ENCODE measurements at places on chromosomes 1 and 21.

- H3K36me3 ChIP-seq: no peaks in the 10 kb centered on the region
- no peak overlapping the region for H3K4me3 ChIP-seq
- no peak overlapping the region for H3K27ac ChIP-seq
- no peaks in the 10 kb centered on the region for H3K27me3 ChIP-seq
- peaks cover 4% of the 10 kb centered on the region for H3K4me1 ChIP-seq
Observed at GRCh38 chr21:28627691-28628090, 365.0 kb downstream of the LTN1 start.

GRCh38 chr1:228150120-228150460 lies 360 bp downstream of the GJC2 start:
- no peak overlapping the region for H3K4me3 ChIP-seq
- DNase-seq: no peak
- no peaks in the 10 kb centered on the region for H3K27me3 ChIP-seq
- H3K36me3 ChIP-seq: peaks cover 4% of the 10 kb centered on the region
- H3K27ac ChIP-seq: no peak overlapping the region
- peaks cover 7% of the 10 kb centered on the region for H3K4me1 ChIP-seq

DNA sequence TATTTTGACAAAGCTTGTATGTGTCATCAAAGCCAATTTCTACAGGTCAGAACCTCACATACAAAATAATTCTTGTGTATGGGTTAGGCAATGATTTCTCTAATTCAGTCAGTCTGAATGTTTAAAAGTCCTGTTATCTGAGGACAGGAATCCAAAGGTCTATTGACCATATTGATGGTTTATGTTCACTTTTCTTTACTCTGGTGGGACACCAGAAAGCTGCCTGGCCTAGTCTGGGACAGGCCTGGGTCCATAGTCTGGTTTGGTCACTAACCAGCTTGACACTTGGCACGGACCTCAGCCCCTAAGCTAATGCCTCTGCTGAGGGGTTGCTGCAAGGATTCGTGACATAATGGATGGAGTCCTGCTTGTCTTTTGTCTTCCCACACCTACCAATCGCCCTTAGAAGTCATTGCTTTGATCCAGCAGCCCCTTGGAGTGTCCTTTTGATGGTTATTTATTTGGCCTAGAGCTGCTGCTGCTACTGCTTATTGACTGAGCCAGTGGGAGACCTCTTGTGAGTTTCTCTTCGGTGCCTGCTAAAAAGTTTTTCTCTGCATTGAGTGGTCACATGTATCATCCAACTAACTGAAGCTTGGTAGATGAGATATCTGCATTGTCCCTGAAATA lies 15.7 kb downstream of the IFNAR2 start:
- H3K27ac ChIP-seq: peak overlapping the region; percentile 92
- peaks cover 83% of the 10 kb centered on the region for H3K36me3 ChIP-seq
- peak overlapping the region; percentile 76 for H3K4me3 ChIP-seq
- no peaks in the 10 kb centered on the region for H3K27me3 ChIP-seq

DNA sequence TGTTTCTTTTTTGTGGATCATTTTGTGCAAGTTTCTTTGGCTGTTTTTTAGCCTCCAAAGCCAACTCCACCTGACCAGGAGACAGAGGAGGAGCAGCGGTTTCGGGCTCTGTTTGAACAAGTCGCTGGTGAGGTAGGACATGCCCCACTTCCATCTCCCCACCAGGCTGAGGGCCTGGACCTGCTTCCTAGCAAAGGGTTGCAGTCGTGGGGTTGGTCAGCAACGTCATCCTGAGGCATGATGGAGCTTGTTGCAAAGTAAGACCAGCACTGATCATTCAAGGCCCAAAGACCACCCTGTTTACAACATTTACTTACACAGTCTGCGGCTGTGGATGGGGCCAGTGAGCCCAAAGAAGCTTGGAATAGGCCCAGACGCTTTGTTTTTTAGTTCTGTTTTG lies 40.3 kb downstream of the CAPN9 start:
- H3K4me3 ChIP-seq: no peak overlapping the region
- no peaks in the 10 kb centered on the region for H3K4me1 ChIP-seq
- DNase-seq: no peak
- no peak overlapping the region for H3K27ac ChIP-seq
- H3K27me3 ChIP-seq: peaks cover 3% of the 10 kb centered on the region

- H3K4me1 ChIP-seq: peaks cover 21% of the 10 kb centered on the region
- no peak overlapping the region for H3K4me3 ChIP-seq
- DNase-seq: no peak
- H3K27ac ChIP-seq: no peak overlapping the region
- peaks cover 10% of the 10 kb centered on the region for H3K27me3 ChIP-seq
- H3K36me3 ChIP-seq: no peaks in the 10 kb centered on the region
Observed at GRCh38 chr1:160866001-160866694, 3.5 kb upstream of the CD244 start.

DNA sequence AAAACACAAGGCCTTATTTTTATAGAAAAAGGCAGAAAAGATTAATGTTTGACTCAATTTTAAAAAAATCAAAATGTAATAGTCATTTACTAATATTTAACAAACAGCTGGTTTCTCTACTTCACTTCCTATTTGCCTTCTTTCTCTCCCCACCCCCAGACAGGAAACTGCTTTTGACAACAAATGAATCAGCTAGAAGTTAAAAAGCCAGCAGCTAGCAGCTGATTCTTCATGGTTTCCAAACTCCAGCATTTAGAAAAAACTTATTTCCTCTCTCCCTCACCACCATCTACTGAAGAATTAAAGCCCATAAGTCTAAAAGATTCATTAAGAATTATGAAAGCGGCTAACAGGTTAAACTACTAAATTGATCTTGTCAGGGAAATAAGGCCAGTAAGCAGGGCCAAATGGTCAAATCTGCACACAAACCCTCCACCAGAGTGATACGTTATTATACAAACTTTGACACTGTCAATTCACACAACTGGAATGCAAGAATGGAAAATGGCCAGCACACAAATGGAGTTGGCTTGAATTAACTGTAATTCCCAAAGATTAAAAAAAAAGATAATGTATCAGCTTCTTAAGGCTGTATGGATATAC lies 4.0 kb downstream of the WDR26 start:
- H3K27me3 ChIP-seq: no peaks in the 10 kb centered on the region
- H3K4me3 ChIP-seq: peak overlapping the region; percentile 76
- H3K4me1 ChIP-seq: peaks cover 40% of the 10 kb centered on the region
- H3K27ac ChIP-seq: peak overlapping the region; percentile 82
- peak; percentile 35 for DNase-seq
- H3K36me3 ChIP-seq: peaks cover 47% of the 10 kb centered on the region

DNA sequence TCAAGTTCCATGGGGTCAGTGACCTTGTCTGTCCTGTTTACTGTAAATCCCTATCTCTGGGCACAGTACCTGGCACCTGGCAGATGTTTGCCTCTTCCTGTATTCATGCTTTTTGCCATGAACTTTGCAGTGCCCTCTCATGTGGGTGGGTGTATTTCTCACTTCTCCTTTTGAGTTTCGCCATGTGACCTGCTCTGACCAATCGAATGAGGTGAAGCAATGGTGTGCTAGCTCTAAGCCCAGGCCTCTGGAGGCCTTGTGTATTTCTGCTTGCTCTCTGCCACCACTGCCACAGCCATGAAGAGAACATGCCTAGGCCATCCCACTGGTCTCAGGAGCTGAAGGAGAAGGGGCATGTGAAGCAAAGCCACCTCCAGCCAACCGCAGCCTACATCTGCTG lies 185.5 kb upstream of the ZC3H12A start:
- no peaks in the 10 kb centered on the region for H3K4me1 ChIP-seq
- DNase-seq: no peak
- no peaks in the 10 kb centered on the region for H3K27me3 ChIP-seq
- H3K36me3 ChIP-seq: no peaks in the 10 kb centered on the region

- H3K27ac ChIP-seq: peak overlapping the region; percentile 32
- peaks cover 4% of the 10 kb centered on the region for H3K27me3 ChIP-seq
- H3K4me1 ChIP-seq: peaks cover 6% of the 10 kb centered on the region
- no peaks in the 10 kb centered on the region for H3K36me3 ChIP-seq
- no peak for DNase-seq
- no peak overlapping the region for H3K4me3 ChIP-seq
Observed at GRCh38 chr21:38851101-38851500, 45.4 kb downstream of the ETS2 start.

DNA sequence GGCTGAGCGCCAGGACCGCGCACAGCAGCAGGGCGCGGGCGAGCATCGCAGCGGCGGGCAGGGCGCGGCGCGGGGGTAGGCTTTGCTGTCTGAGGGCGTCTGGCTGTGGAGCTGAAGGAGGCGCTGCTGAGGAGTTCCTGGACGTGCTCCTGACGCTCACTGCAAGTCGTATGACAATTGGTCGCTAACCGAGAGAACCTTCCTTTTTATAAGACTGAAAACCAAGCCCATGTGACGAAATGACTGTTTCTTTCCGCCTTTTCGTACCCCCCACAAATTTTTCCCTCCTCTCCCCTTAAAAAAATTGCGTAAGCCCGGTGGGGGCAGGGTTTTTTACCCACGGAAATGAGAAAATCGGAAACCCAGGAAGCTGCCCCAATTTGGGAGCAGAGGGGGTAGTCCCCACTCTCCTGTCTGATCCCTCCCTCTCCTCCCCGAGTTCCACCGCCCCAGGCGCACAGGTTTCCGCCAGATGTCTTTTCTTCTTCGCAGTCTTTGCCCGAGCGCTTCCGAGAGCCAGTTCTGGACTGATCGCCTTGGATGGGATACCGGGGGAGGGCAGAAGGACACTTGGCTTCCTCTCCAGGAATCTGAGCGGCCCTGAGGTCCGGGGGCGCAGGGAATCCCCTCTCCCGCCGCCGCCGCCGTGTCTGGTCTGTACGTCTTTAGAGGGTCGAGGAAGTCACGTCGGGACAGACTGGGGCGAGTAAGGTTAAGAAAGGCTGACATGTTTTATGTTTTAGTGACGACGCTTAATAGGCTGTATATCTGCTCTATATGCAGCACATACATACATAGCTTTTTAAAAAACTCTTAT lies at the start of gene PTGS2:
Gene PTGS2, minus strand, starts transcription at position 179 of the 817 bp plus-strand sequence. Its CDS starts 133 bp downstream, at position 46.
- H3K36me3 ChIP-seq: no peaks in the 10 kb centered on the region
- H3K4me3 ChIP-seq: peak within 1 kb of the TSS; percentile 90
- peak within 1 kb of the TSS; percentile 37 for H3K27ac ChIP-seq
- peaks cover 69% of the 10 kb centered on the region for H3K27me3 ChIP-seq
- peaks cover 11% of the 10 kb centered on the region for H3K4me1 ChIP-seq

DNA sequence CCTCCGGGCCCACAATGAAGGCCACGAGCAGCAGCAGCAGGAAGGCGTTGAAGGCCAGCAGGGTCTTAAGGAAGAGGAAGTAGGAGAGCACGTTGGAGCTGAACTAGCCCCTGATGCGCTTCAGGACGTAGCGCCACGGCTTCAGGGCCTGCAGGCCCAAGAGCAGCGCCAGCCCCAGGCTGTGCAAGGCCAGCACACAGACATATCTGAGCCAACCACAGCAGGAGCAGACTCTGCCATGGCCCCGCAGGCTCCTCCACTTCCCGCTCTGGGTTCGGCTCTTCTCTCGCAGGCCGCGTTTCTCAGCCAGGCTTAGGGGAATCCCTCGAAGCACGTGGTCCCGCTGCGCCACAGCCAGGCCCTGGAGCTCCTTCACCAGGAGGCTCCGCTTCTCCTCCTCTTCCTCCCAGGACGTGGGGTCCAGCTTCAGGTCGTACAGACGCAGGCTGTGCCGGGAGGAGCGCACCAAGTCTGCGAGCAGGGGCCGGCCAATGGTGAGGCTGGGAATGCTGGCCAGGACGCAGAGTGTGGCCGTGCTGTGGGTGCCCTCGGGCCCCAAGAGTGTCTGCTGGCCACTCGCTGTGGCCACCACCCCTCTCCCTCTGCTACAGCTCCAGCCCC lies 41.7 kb downstream of the ZNF691 start:
- H3K27me3 ChIP-seq: peaks cover 9% of the 10 kb centered on the region
- DNase-seq: no peak
- H3K27ac ChIP-seq: no peak overlapping the region
- H3K36me3 ChIP-seq: no peaks in the 10 kb centered on the region
- peaks cover 3% of the 10 kb centered on the region for H3K4me1 ChIP-seq
- H3K4me3 ChIP-seq: no peak overlapping the region

DNA sequence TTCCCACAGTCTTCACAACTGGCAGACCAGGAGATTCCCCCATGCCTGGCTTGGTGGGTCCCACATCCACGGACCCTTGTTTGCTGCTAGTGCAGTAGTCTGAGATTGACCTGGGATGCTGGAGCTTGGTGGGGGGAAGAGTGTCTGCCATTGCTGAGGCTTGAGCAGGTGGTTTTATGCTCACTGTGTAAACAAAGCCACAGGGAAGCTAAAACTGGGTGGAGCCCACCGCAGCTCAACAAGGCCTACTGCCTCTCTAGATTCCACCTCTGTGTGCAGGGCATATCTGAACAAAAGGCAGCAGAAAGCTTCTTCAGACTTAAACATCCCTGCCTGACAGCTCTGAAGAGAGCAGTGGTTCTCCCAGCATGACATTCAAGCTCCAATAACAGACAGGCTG lies 177.3 kb upstream of the ETV3 start:
- no peaks in the 10 kb centered on the region for H3K36me3 ChIP-seq
- H3K27ac ChIP-seq: no peak overlapping the region
- H3K4me1 ChIP-seq: no peaks in the 10 kb centered on the region

GRCh38 chr21:42117967-42118780 lies 47.1 kb downstream of the UMODL1 start:
- no peak for DNase-seq
- H3K36me3 ChIP-seq: no peaks in the 10 kb centered on the region
- no peak overlapping the region for H3K27ac ChIP-seq
- no peak overlapping the region for H3K4me3 ChIP-seq

DNA sequence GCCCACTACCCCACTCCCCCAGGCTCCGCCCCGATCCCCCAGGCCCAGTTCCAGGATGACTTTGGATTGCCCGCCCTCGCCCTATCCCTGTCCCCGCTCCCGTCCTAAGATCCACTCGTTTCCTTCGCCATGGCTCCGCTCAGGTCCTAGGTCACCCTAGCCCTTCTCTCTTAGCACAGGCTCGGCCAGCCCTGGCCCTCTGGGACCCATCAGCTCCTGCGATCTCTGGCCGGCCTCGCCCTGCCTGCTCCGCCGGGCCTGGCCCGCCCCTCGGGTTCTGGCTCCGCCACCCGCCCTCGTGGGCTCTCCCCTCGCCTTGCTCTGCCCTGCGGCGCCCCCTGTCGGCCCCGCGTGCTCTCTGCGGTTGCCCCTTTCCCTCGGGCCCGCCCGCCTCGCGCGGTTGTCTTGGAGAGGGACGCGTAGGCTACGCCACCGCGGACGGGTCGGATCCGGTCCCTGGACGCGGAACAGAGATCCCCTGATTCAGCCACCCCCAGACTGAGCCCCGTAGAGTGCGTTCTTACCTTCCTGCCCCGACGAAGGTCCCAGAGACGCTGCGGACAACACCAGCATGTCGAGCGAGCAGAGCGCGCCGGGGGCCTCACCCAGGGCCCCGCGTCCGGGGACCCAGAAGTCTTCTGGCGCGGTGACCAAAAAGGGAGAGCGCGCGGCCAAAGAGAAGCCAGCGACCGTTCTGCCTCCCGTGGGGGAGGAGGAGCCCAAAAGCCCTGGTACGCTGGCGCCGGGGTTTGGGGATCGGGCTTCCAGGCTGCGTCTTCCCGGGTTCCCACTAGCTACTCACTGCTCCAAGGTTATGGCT lies at the start of gene LRRC71:
Gene LRRC71, plus strand, starts transcription at position 400 of the 820 bp plus-strand sequence. Its CDS starts 172 bp downstream, at position 572.
- H3K4me1 ChIP-seq: peaks cover 3% of the 10 kb centered on the region
- no peak within 1 kb of the TSS for H3K4me3 ChIP-seq
- H3K27ac ChIP-seq: no peak within 1 kb of the TSS
- DNase-seq: peak; percentile 76

GRCh38 chr21:25573409-25574206 lies 33.7 kb downstream of the MRPL39 start:
- peaks cover 65% of the 10 kb centered on the region for H3K4me1 ChIP-seq
- H3K4me3 ChIP-seq: peak overlapping the region; percentile 74
- peak; percentile 84 for DNase-seq
- no peaks in the 10 kb centered on the region for H3K27me3 ChIP-seq
